ENCODE measurements at places on chromosomes 16 and 17. TPM values are rescaled to one million over a fixed set of nuclear protein-coding genes. Genes with fewer than 3 reads are reported as not detected.

GRCh38 chr17:65366102-65366844 lies 195.2 kb downstream of the AXIN2 start:
- no peak overlapping the region for H3K27ac ChIP-seq
- DNase-seq: no peak
- H3K4me1 ChIP-seq: no peaks in the 10 kb centered on the region

DNA sequence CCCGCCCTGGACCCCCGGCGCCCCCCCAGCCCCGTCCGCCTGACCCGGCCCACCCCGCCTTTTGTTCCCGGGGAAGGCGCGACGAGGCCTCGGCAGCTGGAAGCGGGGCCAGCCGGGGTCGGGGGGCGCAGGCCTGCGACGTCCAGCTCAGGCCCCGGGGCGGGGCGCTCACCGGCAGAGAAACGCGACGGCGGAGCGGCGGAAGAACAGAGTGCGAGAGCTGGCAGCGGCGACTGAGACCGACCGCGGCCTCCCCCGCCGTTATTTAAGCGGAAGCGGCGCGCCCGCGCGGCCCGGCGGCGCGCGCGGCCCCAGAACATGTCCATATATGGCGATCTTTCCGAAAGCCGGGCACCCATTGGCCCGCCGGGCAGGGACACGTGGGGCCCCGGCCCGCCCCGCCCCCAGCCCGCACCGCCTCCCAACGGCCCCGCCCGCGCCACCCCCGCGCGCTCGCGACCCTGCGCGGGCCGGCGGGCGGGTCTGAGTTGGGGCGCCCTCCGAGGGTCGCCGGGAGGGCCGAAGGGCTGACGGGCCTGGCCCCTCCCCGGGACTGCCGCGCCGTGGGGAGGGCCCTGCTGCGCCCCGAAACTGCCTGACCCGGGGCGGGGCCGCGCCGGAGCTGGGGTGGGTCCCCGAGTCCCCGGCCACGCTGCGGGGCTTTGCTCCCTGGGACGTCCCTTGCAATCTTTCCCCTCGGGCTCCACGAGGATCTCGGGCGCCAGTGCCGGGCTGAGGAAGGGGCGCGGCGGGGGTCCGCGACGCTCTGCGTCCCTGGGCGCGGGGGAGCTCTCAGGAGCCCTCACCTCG lies at the start of gene ACTG1:
TSS of gene ACTG1 (minus strand) at position 238 of the 810 bp plus-strand sequence. CDS start 445 bp downstream, outside the sequence.
- H3K27me3 ChIP-seq: peaks cover 37% of the 10 kb centered on the region
- DNase-seq: peak; percentile 97
- peak within 1 kb of the TSS; percentile 84 for H3K27ac ChIP-seq
- no peaks in the 10 kb centered on the region for H3K36me3 ChIP-seq
- peaks cover 23% of the 10 kb centered on the region for H3K4me1 ChIP-seq

DNA sequence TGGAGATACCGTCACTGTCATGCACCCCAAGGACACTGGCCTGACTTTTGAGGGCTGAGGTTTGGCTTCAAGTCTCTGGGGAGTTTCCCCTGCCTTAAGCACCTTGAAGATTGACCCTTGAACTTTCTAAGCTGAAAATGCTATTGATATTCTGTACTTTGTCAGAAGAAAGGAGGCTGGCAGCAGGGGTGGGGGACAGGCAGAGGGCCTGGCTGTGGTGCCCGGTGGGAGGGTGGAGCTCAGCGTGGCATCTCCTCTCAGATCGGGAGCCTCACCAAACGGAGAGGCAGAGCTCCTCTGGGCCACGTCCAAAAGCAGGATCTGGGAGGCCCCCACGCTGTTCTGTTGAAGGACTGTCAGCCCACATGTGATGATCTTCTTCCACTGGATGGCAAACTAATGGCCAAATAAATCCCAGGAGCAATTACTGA lies 305.2 kb upstream of the IRX3 start:
- no peak overlapping the region for H3K4me3 ChIP-seq
- peaks cover 100% of the 10 kb centered on the region for H3K27me3 ChIP-seq
- H3K27ac ChIP-seq: no peak overlapping the region
- H3K36me3 ChIP-seq: no peaks in the 10 kb centered on the region
- DNase-seq: peak; percentile 54
- H3K4me1 ChIP-seq: peaks cover 55% of the 10 kb centered on the region

DNA sequence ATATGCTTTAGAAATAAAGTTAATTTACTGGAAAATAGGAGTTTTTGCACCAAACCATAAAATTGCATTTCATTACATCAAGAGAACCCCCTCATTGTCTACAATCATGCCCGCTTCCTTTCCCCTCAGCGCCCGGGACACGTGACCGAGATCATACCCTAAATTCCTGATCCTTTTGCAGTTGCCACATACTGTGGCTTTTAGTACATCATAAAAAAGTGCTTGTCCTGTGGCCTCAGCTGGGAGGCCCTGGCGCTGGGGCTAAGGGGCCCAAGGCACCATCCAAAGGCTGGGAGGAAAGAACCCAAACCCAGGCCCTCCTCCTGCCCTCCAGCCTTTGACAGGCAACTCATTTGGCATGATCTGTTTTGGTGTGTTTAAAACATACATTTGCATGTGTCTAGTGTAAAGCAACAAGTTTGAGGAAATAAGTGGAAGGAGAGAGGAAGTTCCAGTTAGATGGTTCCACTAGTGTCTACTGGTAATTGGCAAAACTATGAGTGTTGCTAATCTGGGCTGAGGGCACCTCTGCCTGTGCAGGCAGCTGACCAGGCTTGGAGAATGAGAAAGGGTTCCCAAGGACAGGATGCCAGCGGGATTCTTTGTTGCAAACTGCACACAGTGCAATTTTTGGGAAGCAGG lies 6.0 kb downstream of the CDK5R1 start:
- no peak overlapping the region for H3K27ac ChIP-seq
- no peak overlapping the region for H3K4me3 ChIP-seq
- no peak for DNase-seq
- H3K36me3 ChIP-seq: no peaks in the 10 kb centered on the region
- no peaks in the 10 kb centered on the region for H3K27me3 ChIP-seq

DNA sequence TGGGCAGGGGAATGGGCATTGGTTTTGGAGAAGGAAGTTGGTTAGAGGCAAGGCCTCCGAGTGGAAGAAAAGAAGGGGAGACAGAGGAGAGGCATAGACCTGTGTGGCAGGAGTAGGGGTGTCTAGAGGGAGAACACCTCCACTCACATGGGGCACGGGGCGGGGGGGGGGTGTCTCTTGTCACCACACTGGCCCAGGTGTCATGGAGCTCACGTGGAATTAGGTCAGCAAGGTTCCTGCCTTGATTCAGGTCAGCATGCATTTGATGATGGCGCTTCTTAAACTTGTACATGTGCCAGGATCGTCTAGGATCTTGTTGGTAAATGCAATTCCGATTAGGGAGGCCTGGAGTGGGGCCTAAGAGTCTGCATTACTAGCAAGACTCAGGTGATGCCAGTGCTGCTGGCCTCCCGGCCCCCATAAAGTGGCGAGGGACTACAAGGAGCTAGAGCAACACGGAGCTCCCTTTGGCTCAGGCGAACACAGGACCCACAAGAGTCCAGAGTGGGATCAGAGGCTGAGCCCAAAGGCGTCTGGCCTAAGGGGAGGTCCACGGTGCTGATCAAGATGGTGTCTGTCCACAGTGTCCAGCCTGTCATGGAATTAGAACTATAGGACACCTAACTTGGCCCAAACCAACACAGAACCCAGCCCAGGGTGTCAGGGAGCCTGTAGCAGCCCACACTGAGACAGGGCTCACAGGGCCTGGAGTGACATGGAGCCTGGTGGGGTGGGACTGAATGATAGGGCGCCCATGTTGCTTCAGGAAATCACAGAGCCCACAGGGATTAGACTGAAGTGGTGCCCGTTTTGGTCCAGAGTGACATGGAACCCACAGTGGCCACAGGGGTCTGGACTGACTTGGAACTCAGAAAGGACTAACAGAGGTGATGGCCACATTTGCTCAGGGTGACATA lies 16.7 kb downstream of the EPOP start:
- DNase-seq: no peak
- peaks cover 26% of the 10 kb centered on the region for H3K4me1 ChIP-seq
- H3K27me3 ChIP-seq: no peaks in the 10 kb centered on the region
- no peak overlapping the region for H3K4me3 ChIP-seq
- no peak overlapping the region for H3K27ac ChIP-seq

GRCh38 chr17:56823848-56824247 lies 9.9 kb downstream of the C17orf67 start:
- no peaks in the 10 kb centered on the region for H3K36me3 ChIP-seq
- H3K27ac ChIP-seq: no peak overlapping the region
- no peaks in the 10 kb centered on the region for H3K4me1 ChIP-seq

Gene PRSS8
- 17.6 TPM for total RNA-seq

Gene SLC6A2
- total RNA-seq: not detected

DNA sequence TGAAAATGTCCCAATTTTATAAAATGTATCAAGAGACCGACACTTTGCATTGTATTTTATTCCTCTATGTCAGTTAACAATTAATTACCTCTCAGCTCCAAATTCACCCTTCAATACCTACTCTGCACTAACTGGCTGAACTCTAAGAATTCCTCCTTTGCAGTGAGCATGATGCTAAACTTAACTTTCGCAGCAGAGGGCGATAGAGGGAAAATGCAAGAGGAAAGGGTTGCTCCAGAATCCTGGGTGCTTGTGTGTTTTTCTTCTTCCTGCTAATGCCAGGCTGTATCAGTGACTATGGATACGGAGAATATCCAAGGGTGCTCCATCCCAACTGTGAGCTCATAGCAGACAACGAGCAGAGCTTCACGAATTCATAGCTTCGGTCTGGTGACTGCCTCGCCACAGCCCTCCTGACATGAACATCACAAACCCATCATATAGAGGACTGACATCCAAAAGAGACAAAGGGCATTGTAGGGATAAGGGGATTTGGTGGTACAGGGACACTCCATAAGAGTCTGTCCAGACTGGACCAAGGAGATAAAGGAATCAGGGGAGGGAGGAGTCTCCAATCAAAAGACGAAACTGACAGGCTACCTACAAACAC lies 172.9 kb downstream of the STX8 start:
- H3K4me3 ChIP-seq: no peak overlapping the region
- peak; percentile 39 for DNase-seq
- H3K27me3 ChIP-seq: no peaks in the 10 kb centered on the region
- H3K36me3 ChIP-seq: no peaks in the 10 kb centered on the region
- H3K27ac ChIP-seq: no peak overlapping the region

- H3K36me3 ChIP-seq: no peaks in the 10 kb centered on the region
- no peak overlapping the region for H3K27ac ChIP-seq
- H3K27me3 ChIP-seq: peaks cover 64% of the 10 kb centered on the region
- peak overlapping the region; percentile 68 for H3K4me3 ChIP-seq
- H3K4me1 ChIP-seq: peaks cover 16% of the 10 kb centered on the region
- peak; percentile 88 for DNase-seq
These were observed 91.0 kb upstream of the CBX4 start for GRCh38 chr17:79930062-79930876.

Gene RNF222
- not detected for total RNA-seq

Gene KRTAP4-3
- total RNA-seq: not detected

GRCh38 chr16:4244254-4245076 lies 2.6 kb upstream of the SRL start:
- H3K36me3 ChIP-seq: no peaks in the 10 kb centered on the region
- H3K27me3 ChIP-seq: no peaks in the 10 kb centered on the region
- peaks cover 15% of the 10 kb centered on the region for H3K4me1 ChIP-seq
- no peak overlapping the region for H3K27ac ChIP-seq

GRCh38 chr16:50006964-50007363 lies 18.1 kb upstream of the CNEP1R1 start:
- no peaks in the 10 kb centered on the region for H3K4me1 ChIP-seq
- H3K4me3 ChIP-seq: no peak overlapping the region
- H3K27me3 ChIP-seq: no peaks in the 10 kb centered on the region
- no peak overlapping the region for H3K27ac ChIP-seq

Gene KRTAP2-2
- total RNA-seq: not detected

GRCh38 chr17:63165400-63165799 lies 199.4 kb downstream of the TANC2 start:
- no peak overlapping the region for H3K4me3 ChIP-seq
- H3K27me3 ChIP-seq: no peaks in the 10 kb centered on the region
- H3K4me1 ChIP-seq: no peaks in the 10 kb centered on the region
- H3K27ac ChIP-seq: no peak overlapping the region
- DNase-seq: no peak

GRCh38 chr16:75502916-75503605 lies 7.8 kb upstream of the CHST6 start:
- peaks cover 6% of the 10 kb centered on the region for H3K4me1 ChIP-seq
- no peaks in the 10 kb centered on the region for H3K27me3 ChIP-seq
- H3K4me3 ChIP-seq: no peak overlapping the region
- no peaks in the 10 kb centered on the region for H3K36me3 ChIP-seq
- DNase-seq: no peak
- no peak overlapping the region for H3K27ac ChIP-seq

DNA sequence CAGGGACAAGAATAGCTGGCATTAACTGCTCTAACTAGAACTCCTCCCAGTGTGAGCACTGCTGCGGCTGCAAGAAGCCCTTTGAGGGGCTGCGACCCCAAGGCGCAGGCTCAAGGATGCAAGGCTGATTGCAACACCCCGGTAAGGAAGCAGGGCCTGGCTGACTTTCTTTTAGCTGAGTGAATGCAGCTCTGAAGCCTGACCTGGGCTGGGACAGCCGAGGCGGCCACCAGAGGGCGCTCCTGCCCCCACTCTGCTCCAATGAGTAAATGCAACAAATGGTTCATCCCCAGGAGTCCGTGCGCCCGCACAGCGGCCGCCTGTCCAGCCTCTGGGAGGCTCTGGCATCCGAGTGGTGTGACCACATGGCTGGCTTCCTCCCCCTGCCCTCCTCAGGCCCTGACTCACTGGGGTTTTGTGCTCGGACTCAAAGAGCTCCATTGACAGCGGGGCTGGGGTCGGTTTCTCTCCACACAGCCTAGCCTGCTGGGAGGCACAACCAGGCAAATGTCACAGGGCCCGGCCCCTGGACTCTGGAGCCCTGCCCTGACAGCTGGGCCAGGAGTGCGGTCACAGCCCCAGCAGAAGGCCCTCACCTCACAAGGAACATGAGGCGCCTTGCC lies at the start of gene SMIM5:
TSS of gene SMIM5 (plus strand) at position 572 of the 623 bp plus-strand sequence. CDS start 6,768 bp downstream, outside the sequence.
- peaks cover 25% of the 10 kb centered on the region for H3K4me1 ChIP-seq
- no peaks in the 10 kb centered on the region for H3K36me3 ChIP-seq
- peak within 1 kb of the TSS; percentile 38 for H3K4me3 ChIP-seq

GRCh38 chr17:77660524-77660923 lies 298.0 kb upstream of the TNRC6C start:
- H3K4me3 ChIP-seq: no peak overlapping the region
- no peak overlapping the region for H3K27ac ChIP-seq
- H3K27me3 ChIP-seq: no peaks in the 10 kb centered on the region
- no peaks in the 10 kb centered on the region for H3K36me3 ChIP-seq

DNA sequence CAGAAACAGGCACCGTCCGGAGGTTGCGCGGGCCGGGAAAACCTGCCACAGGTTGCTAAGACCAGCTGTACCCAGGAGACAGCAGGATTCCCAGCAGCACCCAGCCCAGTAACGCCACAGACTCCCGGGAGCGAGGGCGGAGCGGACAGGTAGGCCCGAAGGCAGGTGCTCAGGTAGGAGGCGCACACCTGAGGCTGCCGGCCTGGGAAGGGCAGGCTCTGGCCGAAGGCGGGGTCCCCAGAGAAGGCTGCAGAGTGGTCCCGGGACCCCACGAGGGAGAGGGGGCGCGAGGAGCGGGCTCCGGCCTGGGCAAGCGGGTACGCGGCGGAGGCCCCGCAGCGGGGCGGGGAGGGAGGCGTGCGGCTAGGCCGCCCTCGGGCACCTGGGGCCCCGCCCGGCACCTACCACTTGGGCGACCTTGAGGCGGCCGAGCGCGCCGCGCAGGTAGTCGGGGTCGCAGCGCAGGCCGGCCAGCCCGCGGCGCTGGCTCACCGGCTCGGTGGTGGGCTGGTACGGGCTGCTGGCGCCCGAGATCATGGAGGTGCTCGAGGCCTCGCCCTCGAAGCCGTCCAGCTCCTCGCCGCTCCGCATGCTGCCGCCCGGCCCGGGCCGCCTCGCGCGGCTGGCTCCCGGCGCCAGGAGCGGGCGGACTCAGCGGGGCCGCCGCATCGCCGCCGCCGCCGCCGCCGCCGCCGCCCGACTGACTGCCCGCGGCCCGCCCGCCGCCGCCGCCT lies 441 bp downstream of the CMTM4 start:
- peaks cover 32% of the 10 kb centered on the region for H3K27me3 ChIP-seq
- peak; percentile 21 for DNase-seq
- H3K4me1 ChIP-seq: peaks cover 6% of the 10 kb centered on the region
- no peaks in the 10 kb centered on the region for H3K36me3 ChIP-seq
- no peak overlapping the region for H3K27ac ChIP-seq
